ENCODE measurements at places on chromosomes 5 and 9.
A peak's percentile ranks its signal among the peaks of the same experiment; 100 is the strongest.

DNA sequence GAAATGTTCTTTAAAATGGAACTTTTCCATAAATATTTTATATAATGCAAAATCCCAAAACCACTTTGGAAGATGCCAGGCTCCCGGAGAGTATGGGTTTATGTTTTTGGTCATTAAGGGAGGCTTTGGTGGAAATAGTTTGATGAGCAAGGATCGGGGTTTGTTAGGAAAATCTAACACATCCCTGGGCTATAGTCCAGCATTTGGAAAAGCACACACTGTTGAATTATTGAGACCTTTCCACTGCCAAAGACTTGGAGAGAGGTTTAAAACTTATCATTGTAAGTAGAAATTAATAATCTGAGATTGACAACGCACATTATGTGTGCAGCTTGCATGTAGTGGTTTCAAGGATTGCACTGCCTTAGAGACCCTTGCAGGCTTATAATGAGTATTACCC is 156.3 kb downstream of the PARP8 start:
- no peak for DNase-seq

- DNase-seq, result no peak
Observed at GRCh38 chr5:36177715-36178523, 26.0 kb downstream of the SKP2 start.

GRCh38 chr5:144487761-144488160 is 317.1 kb downstream of the KCTD16 start:
- DNase-seq, result no peak

DNA sequence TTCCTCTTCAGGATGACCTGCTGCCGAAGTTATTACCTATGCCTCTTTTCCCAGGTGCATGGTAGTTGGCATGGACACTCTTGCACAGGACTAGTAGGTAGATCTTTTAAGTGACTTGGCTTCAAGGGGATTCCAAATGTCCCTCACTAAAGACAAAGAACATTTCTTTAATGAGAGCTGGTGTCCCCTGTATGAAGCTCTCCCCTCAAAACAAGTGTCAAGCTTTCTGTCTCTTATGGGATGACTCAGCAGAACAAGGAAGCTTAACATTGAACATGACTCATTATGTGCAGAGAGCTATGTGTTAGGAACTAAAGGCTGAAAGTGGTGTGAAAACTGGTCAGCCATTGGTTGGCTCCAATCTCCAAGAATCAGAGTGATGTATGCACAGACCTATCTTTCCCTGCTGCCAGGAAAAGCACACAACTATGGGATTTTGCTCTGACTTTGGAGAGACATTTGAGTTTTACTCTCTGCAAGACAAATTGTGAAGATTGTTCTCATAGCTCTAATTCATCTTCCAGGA is 120.5 kb downstream of the PRDM6 start:
- no peak for DNase-seq

DNA sequence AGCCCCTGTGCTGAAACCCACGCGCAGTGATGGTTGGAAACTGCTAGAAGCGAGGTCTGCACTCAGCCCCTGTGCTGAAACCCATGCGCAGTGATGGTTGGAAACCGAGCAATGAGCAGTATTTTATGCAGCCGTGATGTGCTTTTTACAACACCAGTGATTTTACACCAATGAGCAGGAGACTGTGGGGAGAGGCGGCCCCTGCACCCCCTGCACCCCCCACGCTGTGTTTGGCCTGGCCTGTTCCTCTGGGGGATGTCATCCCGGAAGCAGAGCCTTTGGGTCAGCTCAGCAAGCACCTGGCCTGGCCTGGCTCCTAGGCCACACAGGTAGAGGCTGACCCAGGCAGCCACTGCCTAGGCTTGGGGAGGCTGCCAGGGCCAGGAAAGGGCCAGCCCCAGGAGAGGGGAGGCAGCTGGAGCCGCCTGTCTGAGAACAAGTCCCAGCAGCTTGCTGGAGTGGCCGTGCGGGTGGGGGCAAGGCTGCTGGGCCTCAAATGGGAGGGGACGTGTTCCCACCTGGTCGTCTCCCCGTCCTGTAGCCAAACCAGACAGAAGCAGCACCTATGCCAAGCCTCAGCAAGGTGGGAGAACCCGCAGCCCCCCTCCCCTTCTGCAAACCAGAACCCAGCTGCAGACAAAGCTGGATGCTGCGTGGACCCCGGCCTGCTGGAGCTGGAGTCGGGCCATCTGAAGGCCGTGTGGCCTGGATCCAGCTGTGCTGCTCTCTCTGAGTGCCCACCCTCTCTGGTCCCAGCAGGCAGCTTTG is 46.8 kb downstream of the DBH start:
- no peak for DNase-seq

DNA sequence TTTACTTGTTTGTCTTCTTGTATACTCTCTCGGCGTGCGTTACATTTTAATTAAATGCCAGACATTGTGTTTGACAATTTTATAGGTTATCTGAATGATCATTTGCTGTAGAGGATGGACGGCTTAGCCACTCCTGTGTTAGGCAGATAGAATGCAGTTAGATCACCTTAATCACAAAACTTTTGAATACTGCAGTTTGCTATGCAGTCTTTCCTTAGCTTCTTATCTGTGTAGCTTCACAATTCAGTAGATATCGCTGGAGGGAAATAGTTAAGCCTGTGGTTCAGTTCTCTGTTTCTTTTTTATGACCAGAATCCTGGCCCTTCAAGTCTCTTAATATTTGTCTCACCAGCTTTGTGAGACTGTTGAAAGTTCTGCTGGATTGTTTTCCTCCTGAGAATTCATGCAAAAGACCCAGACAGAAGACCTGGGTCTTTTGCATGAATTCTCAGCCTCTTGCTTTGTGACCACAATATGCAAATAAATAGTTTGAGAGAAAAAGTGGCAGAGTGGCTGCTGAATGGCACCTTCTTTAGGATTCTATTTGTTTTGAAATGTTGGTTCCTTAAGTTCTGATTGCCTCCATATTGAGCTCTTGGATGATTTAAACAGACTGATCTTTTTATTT is 40.2 kb downstream of the RASA1 start:
- no peak for DNase-seq

- no peak for DNase-seq
Observed at GRCh38 chr5:36078430-36078829, 11.7 kb upstream of the UGT3A2 start.

- DNase-seq, result no peak
Observed at GRCh38 chr9:135474915-135475314, 4.7 kb upstream of the PPP1R26 start.

DNA sequence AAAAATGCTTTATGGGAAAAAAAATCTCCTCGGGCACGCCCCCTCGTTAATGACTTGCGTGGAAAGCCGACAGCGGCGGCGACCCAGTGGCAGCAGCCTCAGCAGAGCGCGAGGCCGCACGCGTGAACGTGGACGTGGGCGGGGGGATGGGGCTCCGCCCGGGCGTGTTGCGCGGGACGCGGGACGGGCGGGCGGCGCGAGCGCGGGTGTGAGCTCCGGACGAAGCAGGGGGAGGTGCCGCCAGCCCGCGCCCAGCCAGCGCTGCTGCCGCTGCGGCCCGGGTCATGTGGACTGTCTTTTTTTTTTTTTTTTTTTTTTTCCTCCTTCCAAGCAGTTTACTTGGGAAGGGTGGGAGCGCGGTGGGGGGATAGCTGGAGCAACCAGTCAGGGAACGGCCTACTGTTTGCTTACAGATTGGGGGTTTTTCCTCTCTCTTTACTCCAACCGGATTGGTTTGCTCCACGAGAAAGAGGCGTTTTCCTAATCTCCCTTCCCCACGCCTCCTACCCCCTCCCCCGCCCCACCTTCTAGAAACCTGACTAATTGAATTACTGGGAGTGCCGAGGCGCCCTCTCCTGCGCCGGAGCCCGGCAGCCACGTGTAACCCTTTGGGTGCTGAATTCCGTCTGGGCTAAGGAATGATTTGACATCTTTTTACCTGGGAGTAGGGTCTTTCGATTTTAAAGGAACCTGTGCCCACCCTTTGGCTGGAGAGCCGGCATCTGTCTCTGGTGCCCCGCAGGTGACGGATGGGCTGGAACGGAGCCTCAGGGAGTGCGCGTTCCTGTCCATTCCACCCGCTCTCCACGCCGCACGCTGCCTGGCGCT is 1.7 kb upstream of the EFNA5 start:
- DNase-seq, result peak; percentile 2

- DNase-seq, result no peak
Observed at GRCh38 chr9:70883056-70883455, 238.4 kb downstream of the TRPM3 start.

- DNase-seq, result no peak
Observed at GRCh38 chr5:126918615-126918957, 111.8 kb downstream of the MARCHF3 start.

DNA sequence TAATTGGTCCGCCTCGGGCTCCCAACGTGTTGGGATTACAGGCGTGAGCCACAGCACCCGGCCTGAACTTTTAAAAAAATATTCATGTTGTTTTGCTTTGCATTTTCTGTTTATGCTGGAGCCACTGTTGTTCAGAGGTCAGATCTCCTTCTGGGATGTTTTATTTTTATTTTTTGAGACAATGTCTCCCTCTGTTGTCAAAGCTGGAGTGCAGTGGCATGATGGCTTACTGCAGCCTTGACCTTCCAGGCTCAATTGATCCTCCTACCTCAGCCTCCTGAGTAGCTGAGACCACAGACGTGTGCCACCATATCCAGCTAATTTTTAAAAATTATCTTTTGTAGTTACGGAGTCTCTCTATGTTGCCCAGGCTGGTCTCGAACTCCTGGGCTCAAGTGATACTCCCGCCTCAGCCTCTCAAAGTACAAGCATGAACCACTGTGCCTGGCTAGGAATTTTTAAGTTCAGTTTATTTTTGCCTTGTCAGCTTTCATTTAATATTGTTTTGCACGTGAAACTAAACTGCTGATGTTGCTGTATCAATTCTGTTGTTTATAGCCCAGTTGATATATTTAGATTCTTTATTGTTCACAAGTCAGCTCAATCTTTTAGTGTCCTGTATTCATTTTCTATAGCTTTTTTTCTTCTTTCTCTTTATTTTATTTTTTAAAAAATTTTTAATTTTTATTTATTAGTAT is 13.7 kb downstream of the TMEFF1 start:
- DNase-seq, result no peak

DNA sequence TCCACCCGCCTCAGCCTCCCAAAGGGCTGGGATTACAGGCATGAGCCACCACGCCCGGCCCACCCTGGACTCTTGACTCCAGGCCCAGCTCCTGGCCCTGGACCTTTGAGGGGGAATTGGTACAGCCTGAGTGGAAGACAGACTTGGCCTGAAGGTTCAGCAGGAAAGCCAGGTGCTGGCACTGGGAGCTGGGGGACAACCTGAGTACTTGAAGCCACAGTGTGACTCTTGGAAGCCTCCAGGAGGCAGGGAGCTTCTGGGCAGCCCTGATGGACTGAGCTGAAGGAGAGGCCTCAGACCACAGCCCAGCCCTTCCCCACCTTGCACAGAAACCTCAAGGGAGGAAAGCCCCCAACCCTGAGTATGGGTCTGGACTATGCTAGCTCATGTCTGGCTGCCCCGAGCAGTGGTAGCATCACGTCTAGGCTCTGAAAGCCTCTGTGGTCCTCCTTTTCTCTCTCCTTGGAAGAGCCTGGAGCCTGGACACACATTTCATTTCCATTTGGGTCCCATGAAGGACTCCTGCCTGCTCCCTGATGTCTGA is 54.1 kb downstream of the RASGEF1C start:
- DNase-seq, result no peak

DNA sequence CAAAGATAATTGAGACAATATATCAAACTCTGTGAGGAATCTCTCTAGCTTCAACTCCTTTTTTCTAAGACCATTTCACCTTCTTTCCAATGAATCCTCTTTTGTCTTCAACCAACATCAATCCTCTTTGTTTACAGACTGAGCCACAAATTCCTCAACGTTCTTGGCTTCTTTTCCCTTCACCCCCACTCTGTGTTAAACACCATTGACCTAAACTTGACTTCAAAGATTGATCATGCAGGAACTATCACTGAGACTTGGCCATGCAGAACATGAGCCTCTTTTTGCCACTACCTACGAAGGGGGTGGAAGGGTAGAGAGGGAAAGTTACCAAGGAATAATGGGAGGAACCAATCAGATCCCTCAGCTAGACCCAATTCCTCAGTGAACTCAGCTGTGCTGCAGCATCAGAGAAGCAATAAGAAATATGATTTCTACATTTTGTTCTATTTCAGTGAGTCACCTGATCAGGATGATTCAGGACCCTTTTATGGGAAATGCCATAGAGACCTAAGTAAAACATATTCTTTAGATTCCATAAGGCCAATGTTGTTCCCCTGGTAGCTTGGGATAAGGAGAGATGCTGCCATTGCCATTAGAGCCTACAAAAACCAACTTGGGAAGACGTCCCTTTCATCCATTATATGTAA is 187.7 kb upstream of the RGMB start:
- no peak for DNase-seq

GRCh38 chr5:3123763-3124157 is 372.3 kb upstream of the IRX2 start:
- no peak for DNase-seq

GRCh38 chr9:89664896-89665329 is 60.1 kb downstream of the GADD45G start:
- DNase-seq, result no peak

DNA sequence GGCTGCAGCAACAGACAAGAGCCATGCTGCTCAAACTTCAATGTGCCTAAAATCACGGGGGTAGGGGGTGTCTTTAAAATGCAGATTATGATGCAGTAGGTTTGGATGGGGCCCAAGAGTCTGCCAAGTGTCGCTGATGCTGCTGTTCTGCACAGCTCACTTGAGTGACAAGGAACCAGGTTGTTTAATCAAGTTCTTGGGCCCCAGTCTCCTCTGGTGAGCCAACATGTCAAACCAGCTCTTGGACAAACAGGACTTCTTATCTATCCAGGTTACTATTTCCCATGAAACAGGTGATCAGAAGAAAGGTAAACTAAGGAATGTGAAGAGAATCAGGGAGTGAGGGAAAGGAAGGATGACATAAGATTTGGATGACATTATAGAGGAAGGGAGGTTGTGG is 78.0 kb downstream of the APBA1 start:
- no peak for DNase-seq

DNA sequence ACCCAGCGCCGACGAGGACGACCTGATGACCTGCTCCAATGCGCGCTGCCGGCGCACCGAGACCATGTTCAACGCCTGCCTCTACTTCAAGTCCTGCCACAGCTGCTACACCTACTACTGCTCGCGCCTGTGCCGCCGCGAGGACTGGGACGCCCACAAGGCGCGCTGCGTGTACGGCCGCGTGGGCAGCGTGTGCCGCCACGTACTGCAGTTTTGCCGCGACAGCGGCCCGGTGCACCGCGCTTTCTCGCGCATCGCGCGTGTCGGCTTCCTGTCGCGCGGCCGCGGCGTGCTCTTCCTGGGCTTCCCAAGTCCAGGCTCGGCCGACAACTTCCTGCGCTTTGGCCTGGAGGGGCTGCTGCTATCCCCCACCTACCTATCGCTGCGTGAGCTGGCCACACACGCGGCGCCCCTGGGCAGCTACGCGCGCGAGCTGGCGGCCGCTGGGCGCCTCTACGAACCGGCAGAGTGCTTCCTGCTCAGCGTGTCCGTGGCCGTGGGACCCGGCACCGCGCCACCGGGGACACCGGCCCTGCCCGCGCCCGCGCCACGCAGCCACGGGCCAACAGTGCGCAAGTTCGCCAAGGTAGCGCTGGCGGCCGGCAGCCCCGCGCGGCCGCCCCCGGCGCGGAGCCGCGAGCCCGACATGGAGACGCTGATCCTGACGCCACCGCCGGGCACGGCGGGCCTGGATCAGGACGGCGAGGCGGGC is 2.7 kb upstream of the PHPT1 start:
- no peak for DNase-seq

DNA sequence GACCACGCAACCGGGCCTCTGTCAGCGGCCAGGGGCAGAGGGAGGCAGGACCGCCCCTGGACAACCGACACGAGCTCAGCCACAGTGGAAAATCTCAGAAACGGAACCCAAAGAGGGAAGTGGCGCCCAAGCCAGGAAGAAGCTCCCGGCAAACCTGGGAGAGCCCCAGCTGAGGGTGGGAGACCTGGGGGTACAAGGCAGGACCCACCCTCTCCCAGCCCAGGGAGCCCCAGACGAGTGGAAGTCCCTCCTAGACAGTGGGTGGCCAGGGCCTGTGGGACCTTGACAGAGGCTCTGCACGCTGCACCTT is 3.0 kb downstream of the SLC12A7 start:
- no peak for DNase-seq

Data from CD4-positive, alpha-beta T cell treated with Interleukin-15 for 4 hours (primary cell).